ENCODE measurements at places on chromosomes 3 and 15.

GRCh38 chr15:99504071-99504822, 61.5 kb upstream of the MEF2A start:
- no peak for DNase-seq

DNA sequence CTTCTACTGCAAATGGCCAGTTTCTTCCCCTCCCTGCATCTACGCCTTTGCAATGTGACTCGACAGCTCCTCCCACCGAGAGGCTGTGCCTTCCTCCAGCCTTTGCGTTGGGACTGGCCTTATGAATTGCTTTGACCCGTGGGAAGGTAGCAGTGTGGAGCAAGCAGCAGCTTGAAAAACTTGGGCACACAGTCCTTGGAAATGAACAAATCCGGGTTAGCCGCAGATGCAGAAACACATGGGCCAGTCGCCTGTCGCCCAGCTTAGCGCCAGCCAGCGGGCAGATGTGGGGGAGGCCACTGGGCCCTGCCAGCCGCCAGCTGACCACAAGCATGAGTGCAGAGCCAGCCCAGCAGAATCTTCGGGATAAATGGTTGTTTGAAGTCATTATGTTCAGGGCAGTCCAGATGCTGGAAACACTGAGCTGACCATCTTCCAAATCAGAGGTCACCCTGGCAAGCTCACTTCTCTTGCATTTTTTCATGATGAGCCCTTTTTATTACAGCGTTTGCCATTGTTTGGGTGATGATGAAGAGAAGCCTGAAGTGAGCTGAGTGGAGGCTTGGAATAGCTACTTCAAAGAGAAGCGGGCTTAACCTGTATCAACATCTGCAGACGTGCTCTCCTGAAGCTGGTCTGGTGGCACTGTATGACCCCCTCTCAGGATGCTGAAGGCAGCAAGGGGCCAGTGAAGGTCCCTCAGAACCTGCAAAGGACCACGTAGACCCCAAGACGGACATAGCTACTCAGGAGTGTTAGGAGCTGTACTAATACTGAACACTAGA, 9.8 kb downstream of the SELENOS start:
- DNase-seq: no peak

DNA sequence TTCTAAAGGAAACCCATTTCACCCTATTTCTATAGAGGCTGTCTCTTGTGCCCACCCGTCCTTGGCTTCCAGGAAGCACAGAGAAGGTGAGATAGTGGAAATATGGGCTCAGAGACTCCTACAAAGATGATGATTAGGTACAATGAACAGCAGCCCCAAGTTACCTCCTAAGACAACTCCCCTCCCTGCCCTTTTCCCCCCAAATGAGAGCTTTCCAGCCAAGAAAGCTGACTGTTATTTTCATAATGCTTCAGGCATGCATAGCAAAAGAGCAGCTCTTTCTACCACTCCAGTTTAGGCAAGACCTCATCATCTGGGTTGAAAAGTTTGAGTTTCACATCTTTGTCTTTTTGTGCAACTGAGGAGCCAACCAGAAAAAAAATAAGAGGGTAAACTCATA, 248.8 kb upstream of the ADAMTS9 start:
- DNase-seq: no peak

GRCh38 chr3:37461485-37462000, 287.2 kb upstream of the LRRFIP2 start:
- DNase-seq: no peak

GRCh38 chr3:31182661-31183060, 288.2 kb upstream of the GADL1 start:
- DNase-seq: no peak

- no peak for DNase-seq
Measured at GRCh38 chr3:81302045-81302444, 459.4 kb downstream of the GBE1 start.

GRCh38 chr3:72996121-72996472, 514 bp upstream of the PPP4R2 start:
- no peak for DNase-seq

DNA sequence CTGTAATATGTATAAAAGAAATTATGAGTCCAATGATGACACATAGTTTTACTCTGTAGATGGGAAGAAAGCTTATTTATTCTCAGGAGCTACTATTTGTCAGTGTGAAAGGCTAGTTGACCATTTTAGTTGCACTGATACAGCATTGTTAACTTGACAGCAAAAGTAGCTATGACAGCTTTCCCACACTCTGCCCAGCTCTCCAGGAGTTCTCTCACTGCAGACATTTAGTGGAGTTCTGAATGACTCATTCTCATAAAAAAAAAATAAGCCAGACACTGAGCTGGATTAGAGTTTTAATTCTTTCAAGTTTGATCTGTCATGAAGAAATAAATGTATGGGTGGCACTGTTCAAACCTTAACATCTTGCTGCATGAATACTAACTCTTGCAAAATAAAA, 77.2 kb upstream of the CFAP20DC start:
- DNase-seq: no peak

DNA sequence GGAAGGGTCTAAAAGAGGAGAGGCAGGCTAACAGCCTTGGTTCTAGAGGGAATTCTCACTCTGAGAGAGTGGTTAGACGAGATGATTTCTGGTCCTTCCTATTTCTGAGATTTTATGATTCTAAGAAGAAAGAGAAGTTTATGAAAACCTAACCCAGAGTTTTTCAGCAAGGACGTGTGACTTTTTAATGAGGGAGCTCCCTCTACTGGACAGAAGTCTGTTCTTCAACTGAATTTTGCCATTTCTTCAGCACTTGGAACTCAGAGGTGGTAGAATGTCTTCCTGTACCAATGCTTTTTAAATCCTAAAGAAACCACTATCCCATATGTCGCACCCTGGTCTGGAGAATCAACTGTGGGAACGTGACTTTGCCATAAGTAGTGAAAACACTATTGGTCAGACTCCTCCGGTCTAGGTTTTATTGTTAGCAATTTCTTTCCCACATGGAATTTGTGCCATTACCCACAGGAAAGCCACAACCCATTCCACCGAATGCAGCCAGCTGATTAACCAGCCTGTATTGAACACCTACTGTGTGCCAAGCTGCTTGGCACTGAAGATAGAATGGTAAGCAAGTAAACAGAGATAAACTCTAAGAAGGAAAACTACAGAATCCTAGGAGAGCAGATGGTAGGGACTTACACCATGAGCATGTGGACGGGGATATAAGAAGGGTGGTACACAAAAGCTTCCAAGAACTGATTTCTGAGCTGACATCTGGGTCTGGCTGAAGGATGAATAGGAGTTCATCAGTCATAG, 199.5 kb upstream of the LMCD1 start:
- no peak for DNase-seq

DNA sequence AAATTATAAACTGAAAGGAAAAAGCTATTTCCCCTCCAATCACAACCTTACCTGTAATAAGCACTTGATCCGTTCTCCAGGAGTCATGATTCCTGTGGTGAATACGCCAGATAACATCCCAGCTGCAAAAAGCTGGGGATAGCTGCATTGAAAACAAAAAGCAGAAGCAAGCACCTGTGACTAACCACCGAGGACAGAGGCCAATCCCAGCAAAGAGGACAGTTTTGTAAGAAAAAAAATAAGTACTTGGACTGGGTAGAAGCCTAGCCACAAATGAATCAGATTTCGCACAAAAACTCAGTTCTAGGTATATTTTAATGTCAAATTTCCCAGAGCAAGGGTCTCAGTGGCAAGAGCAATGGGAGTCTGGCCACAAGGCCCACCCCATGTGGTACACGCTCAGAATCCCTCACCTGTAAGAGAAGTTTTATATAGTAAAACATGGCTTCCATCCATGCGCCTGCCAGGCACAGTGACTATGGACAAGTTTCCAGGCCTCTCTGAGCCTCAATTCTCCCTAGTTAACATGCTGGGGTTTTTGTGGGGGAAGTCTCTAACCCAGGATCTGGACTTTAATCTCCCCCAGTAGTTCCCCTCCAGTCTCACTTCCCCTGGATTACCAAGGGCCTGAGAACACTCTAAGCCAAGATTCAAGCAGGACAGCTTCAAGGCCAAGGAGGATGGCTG, 19.2 kb downstream of the SLC25A20 start:
- no peak for DNase-seq

GRCh38 chr15:88605189-88606069, 15.7 kb upstream of the AEN start:
- DNase-seq: no peak

DNA sequence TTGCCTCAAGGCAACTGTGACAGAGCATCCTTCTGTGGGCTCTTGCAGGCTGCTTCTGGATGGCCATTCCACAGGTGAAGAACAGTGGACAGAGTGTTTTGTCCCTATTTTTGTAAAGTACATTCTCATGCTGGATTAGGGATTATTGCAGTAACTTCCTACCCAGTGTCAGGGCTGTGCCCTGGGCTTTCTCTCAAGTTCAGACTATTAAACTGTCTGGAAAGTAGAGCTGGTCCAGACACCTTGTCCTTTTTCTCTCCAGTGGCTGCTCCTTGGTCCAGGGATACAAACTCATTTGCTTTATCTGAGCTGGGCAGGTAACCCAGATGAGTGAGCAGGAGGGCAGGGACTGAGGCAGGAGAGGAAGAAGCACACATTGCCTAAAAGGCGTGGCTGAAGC, 37.4 kb upstream of the AGBL1 start:
- no peak for DNase-seq

DNA sequence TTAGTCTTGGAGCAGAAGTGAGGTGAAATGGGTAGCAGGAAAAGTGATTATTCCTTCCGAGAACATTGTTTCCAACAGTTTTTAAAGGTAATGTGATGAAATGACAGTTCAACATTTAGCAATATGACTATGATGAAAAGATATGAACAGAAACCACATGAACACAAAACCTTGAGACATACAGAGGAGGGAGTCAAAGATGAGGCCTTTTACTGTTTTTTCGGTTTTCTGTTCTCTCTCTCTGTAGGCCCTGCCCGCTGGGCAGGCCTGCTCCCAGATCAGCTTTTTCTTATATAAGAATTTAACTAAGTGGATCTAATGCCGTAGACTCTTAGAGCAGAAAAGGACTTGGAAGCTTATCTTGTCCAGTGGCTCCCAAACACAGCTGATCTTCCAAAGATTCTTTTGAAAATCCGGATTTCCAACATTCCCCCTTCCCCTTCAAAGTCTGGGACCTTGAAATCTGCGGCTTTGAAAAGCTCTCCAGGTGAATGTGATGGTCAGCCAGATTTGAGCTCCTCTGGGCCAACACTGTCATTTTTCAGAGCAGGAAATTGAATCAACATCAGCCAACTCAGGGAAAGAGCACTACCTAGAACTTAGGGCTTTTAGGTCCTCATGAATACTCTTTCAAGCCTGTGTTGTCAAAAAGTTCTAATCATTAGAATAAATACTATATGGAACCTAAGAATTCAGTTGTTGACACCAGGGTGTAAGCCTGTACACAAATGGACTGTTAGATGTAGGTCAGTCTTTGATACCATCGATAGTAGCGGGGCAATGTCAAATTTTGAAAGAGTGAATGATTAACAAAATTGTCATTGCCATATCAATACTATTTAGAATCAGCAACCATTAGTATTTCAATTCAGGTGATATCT, 372.7 kb downstream of the SHQ1 start:
- no peak for DNase-seq

DNA sequence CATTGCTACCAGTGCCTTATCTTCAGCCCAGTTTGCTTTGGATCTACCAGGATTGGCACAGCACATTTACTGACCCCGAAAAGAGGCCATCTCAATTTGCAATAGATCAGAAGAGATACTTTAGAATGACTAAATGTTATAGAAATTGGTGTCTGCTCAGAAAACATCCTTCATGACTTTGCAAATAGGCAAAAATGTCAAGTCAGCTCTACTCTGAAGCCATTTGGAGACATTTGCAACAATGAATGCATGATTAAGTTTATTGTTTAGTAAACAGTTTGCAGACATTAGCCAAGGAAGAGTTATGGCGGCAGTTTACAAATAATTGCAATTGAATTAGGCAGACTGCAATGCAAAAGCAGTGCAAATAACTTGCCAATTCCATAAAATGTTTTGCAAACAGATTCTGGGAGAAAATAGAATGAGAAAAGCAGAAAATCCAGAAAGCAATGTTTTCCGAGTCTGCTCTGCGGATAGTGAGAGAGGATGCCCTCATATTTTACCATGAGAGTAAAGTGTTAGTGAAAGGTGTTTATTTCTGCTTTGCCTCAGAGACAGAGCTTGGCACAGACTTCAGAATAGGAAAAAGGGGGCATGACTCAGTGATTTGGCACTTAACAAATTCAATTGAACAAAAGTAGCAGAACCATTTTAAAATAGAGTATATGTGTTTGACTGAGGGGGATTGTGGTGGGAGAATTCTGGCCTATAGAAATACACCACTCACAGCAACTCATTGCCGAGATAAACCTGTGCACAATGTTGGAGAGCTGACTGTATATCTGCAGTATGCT, 334.9 kb upstream of the NR2F2 start:
- no peak for DNase-seq

- no peak for DNase-seq
Measured at GRCh38 chr3:37969596-37970100, 20.9 kb upstream of the VILL start.

DNA sequence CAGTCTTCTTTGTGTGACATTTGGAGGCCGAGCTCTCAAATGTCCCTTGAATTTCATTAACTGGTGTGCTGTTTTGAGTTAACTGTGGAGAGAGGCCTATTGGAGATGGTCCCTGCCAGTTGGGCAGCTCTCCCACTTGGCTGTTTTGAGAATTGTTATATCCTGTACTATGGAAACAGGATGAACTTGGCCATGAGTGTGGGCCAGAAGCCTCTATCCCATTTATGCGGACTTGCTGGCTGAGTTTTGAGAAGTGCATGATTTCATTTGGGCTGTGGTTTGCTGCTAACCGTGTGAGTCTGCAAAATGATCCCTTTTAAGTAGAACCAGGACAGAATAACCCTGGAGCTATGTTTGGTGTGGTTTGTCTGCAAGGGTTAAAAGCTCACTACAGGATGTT, 366.0 kb downstream of the PTPRG start:
- no peak for DNase-seq

- DNase-seq: no peak
Measured at GRCh38 chr3:124336067-124336656, 344.2 kb upstream of the ROPN1 start.

DNA sequence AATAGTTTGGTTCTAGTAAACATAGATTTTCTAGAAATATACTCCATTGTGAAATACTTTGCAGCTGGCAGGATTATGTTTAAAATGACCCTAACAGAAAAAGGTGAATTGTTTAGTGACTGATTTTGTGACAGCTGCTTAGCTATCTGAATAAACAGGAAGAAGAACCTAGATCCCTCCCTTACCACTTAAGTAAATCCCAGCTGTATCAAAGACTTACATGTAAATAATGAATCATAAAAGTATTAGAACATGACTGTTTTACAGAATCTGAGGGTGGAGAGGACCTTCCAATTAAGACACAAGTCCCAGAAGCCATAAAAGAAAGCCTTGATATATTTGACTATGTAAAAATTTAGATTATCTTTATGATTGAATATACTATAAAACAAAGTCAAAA, 15.9 kb downstream of the SLC49A4 start:
- DNase-seq: no peak

DNA sequence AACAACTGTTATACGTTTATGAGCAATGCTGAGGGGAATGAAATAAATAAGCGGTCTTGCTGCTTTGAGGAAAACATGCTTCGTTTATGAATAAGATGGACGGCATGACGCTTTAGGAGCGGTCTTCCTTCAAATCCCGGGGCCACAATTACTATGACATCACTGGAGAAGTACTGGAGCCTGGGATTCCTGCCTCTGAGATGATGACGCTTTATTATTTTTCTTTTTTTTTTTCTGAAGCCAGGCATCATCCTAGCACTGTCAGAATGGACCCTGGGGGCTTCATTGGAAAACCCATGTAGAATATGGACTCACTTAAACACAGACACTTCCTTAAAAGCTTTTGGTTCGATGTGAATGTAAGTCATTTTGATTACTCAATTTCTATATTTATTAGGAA, 52.5 kb upstream of the FOXP1 start:
- no peak for DNase-seq

GRCh38 chr15:30940359-30940758, 36.6 kb downstream of the FAN1 start:
- no peak for DNase-seq
